ENCODE measurements at places on chromosomes 5 and 9. TPM values are rescaled to one million over a fixed set of nuclear protein-coding genes. Genes with fewer than 3 reads are reported as not detected.

The RASGRF2 gene
- 7.5 TPM for total RNA-seq

The CARD6 gene
- total RNA-seq: 6.3 TPM

The PCDHGA6 gene
- 1.0 TPM for total RNA-seq

The EMB gene
- 3.2 TPM for total RNA-seq

The LCN10 gene
- not detected for total RNA-seq

The COMMD10 gene
- total RNA-seq: 18.9 TPM

The PTGDS gene
- 0.39 TPM for total RNA-seq

The S1PR3 gene
- total RNA-seq: 89.6 TPM

The CCDC112 gene
- 5.0 TPM for total RNA-seq

The ZNF879 gene
- total RNA-seq: 2.1 TPM

The TAF11L2 gene
- total RNA-seq: not detected

The ZSWIM6 gene
- 8.5 TPM for total RNA-seq

The NUTM2G gene
- not detected for total RNA-seq

The CSF1R gene
- total RNA-seq: not detected

The WNT8A gene
- not detected for total RNA-seq

Measured in epithelial cell of alveolus of lung (primary cell).